ENCODE measurements at places on chromosomes 3 and 15. TPM values are rescaled to one million over a fixed set of nuclear protein-coding genes. Genes with fewer than 3 reads are reported as not detected.

DNA sequence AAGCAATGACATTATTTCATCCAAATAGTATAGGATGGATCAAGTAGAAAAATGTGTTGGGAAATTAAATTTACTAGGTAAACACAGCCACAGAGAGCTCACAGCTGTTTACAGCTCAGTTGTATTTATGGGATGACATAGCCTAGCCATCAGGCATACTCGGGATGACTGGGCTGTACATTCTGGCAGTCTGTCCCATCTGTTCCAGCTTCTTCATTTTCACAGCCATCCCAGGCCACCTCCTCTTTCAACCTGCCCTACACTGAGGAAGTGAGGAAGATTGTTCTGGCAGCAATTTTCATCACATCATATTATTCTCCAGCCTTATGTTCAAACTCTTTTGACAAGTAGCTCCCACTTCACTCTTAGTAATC lies 98.4 kb upstream of the PFN2 start:
- DNase-seq, result no peak

DNA sequence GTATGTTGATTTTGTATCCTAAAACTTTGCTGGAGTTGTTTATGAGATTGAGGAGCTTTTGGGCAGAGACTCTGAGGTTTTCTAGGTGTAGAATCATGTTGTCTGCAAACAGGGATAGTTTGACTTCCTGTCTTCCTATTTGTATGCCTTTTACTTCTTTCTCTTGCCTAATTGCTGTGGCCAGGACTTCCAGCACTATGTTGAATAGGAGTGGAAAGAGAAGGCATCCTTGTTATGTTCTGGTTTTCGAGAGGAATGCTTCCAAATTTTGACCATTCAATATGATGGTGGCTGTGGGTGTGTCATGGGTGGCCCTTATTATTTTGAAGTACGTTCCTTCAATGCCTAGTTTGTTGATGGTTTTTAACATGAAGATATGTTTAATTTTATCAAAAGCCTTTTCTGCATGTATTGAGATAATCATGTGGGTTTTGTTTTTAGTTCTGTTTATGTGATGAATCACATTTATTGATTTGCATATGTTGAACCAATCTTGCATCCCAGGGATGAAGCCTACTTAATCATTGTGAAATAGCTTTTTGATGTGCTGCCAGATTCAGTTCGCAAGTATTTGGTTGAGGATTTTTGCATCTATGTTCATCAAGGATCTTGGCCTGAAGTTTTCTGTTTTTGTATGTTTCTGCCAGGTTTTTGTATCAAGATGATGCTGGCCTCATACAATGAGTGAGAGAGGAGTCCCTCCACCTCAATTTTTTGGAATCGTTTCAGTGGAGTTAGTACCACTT lies 188.1 kb downstream of the MINAR1 start:
- no peak for DNase-seq

PRSS50 gene
- total RNA-seq, result 0.17 TPM

GABRR3 gene
- not detected for total RNA-seq

ZKSCAN7 gene
- total RNA-seq, result 6.4 TPM

Measured in mucosa of gallbladder (tissue), 1 donor.